Large intestine (tissue), 12 donors: ENCODE measurements at places on chromosomes 3 and 15.

DNA sequence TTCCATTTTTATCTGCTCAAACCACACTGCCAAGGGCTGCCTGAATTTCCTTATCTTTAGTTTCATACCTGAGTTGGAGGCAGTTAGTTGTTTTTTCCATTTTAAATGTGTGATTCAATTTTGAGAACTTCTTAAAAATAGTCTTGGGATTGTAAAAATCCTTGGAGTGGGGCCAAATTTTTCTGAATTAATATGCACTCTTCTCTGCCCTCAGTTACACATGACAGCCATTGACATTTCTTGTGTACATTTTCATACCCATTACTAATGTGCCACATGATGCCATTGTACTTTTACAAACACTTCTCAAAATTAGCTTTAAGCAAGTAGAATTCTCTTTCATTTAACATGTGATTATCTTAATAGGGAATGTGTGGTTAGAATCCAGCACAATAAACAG, 141.7 kb downstream of the C3orf38 start:
- DNase-seq, result no peak

GRCh38 chr3:144771381-144771870, 799.8 kb downstream of the DIPK2A start:
- no peak for DNase-seq

DNA sequence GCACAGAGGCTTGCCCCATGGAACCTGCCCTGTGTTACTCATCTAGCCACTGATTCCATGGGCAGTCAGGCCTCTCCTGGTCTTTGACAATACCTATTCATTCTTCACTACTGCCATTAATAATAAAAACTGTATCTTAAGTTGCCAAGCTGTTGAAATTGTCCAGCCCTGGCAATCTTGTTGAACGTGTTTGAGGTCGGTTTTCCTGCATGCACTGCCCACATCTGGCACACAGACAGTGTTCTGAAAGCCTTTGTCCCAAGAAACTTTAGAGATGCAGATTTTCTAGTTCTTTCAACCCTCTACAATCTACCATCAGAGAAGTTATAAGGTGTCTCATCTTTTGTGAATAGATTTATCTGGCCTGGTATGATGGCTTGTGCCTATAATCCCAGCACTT, 567.2 kb upstream of the NECTIN3 start:
- DNase-seq, result no peak

GRCh38 chr15:98567951-98568350, 80.4 kb upstream of the IGF1R start:
- DNase-seq, result no peak

DNA sequence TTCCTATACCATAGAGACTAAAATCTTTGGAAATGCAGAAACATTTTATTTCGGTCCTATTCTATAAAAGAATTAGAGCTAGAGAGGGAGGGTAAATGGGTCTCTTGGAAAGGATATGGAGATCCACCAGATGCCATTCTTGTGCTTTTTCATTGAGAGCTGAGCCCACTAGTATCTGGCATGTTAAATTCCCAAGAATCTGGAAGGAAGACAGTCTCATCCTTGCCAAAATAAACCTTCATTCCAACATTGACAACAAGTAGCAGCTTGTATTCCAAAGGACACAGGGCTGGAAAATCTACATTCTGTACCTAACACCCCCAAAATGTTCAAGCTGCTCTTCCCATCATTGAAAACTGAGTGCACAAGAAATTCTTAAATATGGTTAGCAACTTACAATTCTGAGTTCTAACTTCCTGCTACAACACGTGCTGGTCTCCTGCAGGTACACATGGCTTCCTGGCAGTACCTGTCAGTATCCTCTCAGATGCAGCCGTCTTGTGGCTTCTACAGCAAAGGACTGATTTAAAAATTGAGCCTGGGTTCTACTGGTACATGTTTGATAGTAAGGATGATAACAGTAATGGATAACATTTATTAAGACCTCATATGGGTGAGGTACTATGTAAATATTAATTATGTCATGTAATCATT, 348.1 kb downstream of the SV2B start:
- no peak for DNase-seq

- no peak for DNase-seq
Observed at GRCh38 chr15:39252134-39252470, 328.8 kb upstream of the THBS1 start.

- DNase-seq, result no peak
Observed at GRCh38 chr3:97687734-97688133, 76.8 kb upstream of the ARL6 start.

- DNase-seq, result peak; percentile 56
Observed at GRCh38 chr3:113436809-113437208, 4.5 kb downstream of the CFAP44 start.

DNA sequence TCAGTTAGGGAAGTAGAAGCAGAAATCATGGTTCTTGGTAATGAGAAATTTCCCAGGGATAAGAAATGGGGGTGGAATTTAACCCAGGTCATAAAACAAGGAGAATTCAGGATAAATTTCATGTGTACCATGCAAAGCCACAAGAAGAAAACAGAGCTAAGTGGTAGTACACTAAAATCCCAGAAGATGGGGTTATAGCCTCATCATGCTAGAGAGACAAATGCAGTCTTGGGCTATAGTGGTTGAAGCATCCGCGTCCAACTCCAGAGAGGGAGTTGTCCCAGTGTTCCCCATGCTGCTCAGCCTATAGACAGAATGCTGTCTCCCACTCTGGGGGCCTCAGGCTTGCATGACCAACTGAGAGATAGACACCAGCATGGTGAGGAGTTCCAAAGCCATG, 36.2 kb upstream of the CLRN1 start:
- peak; percentile 31 for DNase-seq
